A549 treated with Hydrocortisone at 1 μM for 4 hours (cell line): ENCODE measurements at places on chromosomes 7 and 10. TPM values are rescaled to one million over a fixed set of nuclear protein-coding genes. Genes with fewer than 3 reads are reported as not detected.

Gene STEAP4
- total RNA-seq: 0.03 to 0.07 TPM (median 0.05 TPM) in 3 of 5 replicates, not detected in the others

Gene MMP21
- total RNA-seq: 0.05 TPM in 1 of 5 replicates, not detected in the others

Gene NOS3
- 0.33 to 0.51 TPM (median 0.38 TPM) in 5 replicates for total RNA-seq

Gene SUN3
- total RNA-seq: 0.09 to 0.32 TPM in 2 of 5 replicates, not detected in the others

Gene GPR15LG
- total RNA-seq: not detected in 5 replicates

Gene TMEM273
- not detected in 5 replicates for total RNA-seq

Gene FAS
- 28.3 to 40.3 TPM (median 31.7 TPM) in 5 replicates for total RNA-seq

Gene ABCC2
- 111 to 137 TPM (median 117 TPM) in 5 replicates for total RNA-seq

Gene GSTK1
- 104 to 122 TPM (median 116 TPM) in 5 replicates for total RNA-seq

Gene STEAP1
- total RNA-seq: 14.6 to 17.1 TPM (median 16.1 TPM) in 5 replicates

Gene POU6F2
- not detected in 5 replicates for total RNA-seq

Gene PTN
- total RNA-seq: not detected in 5 replicates

Gene FOXI2
- not detected in 5 replicates for total RNA-seq

Gene TAS2R39
- not detected in 5 replicates for total RNA-seq

Gene SGCE
- 45.9 to 53.3 TPM (median 52.9 TPM) in 5 replicates for total RNA-seq

Gene MRC1
- 0.02 to 0.03 TPM (median 0.03 TPM) in 4 of 5 replicates, not detected in the other for total RNA-seq
